Thyroid gland (tissue), 4 donors: ENCODE measurements at places on chromosomes 7 and 10.
A peak's percentile ranks its signal among the peaks of the same experiment; 100 is the strongest.

DNA sequence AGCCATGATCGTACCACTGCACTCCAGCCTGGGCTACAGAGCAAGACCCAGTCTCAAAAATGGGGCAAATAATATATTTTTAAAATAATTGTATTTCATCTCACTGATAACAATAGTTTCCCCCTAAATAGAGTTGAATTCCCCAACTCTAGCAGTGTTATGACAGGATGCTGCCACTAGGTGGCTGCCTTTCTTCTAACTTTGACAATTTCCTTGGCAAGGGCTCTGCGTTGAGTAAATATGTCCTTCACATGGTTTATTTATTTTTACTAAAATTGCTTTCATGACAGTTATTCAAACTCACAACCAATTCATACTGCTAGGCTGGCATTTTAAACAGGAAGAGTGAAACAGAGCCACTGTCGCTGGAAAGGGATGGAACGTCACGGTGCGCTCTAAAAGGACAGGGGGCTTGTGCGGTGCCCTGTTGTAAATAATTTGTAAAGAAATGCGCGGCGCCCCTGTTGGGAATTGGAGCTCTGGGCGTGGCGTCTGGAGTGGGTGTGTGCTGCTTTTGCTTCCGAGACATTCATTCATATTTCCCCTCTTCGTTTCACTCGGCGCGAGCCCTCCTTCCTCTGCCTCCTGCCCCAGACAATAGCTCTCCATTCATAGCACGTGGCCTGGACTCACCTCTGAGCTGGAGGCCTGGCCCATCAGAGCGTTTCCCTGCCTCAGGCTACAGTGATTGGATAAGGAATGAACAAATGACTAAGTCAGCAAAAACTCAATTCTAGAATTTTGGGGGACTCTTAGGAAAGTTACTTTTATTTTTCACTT, 20.5 kb upstream of the PITRM1 start:
- H3K4me1 ChIP-seq: peaks cover 8% of the 10 kb centered on the region
- H3K27me3 ChIP-seq: no peaks in the 10 kb centered on the region
- no peak overlapping the region for H3K27ac ChIP-seq

DNA sequence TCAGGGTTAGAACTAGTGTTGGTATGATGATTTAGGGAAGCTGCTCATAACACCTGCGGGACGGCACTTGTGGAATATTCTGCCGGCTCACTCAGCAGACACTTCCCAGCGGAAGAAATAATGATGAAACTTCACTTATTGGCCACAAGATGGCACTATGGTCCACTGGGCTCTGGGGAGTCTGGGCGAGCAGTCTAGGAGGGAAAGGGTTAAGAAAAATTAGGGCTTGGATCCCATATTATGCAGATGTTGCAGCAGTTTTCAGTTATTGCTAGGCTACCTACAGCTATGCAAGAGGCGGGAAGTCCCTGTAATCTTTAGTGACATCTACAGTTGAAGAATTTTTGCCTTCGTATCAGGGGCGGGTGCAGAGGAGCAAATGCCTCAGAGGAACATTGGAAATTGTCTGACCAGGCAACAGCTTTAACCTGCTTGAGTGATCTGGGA, 238.7 kb upstream of the PRSS58 start:
- H3K27ac ChIP-seq: no peak overlapping the region
- no peak for DNase-seq
- no peaks in the 10 kb centered on the region for H3K4me1 ChIP-seq
- H3K4me3 ChIP-seq: no peak overlapping the region

DNA sequence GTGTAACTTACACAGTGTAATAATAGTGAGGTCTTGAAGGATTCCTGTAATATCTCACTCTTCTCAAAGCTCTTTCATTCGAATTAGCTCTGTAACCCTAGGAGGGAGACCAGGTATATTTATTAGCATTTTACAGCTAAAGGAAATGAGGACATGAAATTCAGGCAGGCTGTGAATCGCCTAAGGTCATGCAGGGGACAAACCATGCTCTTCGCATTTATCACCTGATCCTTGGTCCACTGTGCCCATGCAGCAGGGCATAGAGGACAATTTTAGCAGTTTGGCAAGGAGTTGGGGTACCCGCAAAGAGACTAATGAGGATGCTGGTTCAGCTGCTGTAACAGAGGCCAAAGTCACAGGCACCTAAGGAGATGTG, 14.8 kb upstream of the LAMB1 start:
- H3K4me3 ChIP-seq: no peak overlapping the region
- no peak overlapping the region for H3K27ac ChIP-seq
- no peak for DNase-seq
- H3K36me3 ChIP-seq: no peaks in the 10 kb centered on the region

- no peaks in the 10 kb centered on the region for H3K27me3 ChIP-seq
- H3K27ac ChIP-seq: no peak overlapping the region
- H3K4me1 ChIP-seq: no peaks in the 10 kb centered on the region
- no peak overlapping the region for H3K4me3 ChIP-seq
Measured at GRCh38 chr7:49703881-49704280, 69.6 kb upstream of the VWC2 start.

GRCh38 chr10:83943049-83943448, 196.3 kb upstream of the GHITM start:
- no peaks in the 10 kb centered on the region for H3K36me3 ChIP-seq
- no peaks in the 10 kb centered on the region for H3K27me3 ChIP-seq
- DNase-seq: no peak
- no peak overlapping the region for H3K27ac ChIP-seq

DNA sequence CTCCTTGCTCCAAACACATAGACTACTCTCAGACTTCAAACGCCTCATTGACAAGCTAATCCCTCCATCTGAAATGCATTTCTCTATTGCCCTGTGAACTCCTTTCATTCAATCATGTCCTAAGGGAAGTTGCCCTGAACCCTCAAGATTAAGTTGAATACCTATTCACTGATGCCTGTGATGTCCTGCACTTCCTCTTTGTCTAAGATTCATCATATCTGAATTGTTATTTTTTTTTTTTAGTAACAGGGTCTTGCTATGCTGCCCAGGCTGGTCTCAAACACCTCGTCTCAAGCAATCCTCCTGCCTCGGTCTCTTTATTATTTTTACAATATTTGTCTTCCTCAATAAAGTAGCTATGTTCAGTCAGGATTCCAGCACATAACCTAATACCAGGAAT, 3.2 kb downstream of the PSMA2 start:
- H3K36me3 ChIP-seq: peaks cover 21% of the 10 kb centered on the region
- DNase-seq: no peak
- H3K27ac ChIP-seq: no peak overlapping the region

DNA sequence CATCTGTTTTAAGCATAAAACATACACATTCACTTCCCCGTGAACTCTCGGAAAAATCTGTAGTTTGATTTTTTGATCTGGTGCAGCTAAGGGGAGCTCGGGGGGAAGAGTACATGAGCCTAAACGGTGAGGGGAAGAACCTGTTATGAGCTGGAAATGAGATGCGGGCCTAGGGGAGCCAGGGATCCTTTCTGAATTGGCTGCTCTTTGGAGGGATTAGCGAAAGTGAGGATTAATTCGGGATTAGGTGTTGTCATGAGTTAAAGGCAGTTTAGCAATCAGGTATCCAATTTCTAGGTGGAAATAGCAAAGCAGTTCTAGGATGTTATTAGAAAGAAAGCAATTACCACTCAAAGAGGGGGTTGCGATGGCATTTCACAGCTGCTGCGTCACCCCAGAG, 51.1 kb upstream of the ADARB2 start:
- no peak overlapping the region for H3K27ac ChIP-seq
- H3K36me3 ChIP-seq: no peaks in the 10 kb centered on the region
- no peak for DNase-seq

GRCh38 chr7:30814700-30815387, 43.6 kb downstream of the MINDY4 start:
- no peak overlapping the region for H3K4me3 ChIP-seq
- H3K27me3 ChIP-seq: no peaks in the 10 kb centered on the region
- H3K36me3 ChIP-seq: no peaks in the 10 kb centered on the region
- H3K4me1 ChIP-seq: peaks cover 49% of the 10 kb centered on the region
- peak overlapping the region; percentile 77 for H3K27ac ChIP-seq
- DNase-seq: peak; percentile 91

DNA sequence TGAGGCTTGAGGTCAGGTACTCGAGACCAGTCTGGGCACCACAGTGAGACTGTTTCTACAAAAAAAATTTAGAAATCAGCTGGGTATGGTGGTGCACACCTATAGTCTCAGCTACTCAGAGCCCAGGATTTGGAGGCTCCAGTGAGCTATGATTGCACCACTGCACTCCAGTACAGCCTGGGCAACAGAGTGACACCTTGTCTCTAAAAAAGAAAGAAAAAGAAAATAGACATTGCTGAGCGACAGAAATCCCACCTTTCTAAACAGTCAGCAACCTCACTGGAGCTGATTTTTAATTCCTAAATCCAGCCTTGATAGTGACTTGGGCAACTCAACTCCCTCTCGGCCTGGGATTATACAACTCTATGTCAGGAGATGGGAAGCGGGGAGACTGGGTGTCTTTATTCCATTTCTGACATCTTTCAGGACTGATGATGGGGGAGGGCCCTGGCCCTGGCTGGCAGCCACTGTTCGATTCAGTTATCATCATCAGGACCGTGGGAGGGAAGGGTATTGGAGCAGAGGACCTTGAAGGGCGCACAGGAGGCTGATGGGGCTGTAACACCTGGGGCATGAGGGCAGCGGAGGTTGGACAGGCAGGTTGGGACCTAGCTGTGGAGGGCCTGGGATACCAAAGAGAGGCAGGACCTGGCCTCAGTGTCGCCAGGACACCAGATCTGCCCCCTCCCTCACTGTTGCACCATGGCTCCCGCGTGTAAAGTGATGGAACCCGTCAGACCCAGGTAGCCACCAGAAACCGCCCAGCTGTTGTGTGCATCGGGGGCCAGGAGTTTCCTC, 14.7 kb downstream of the HSPB1 start:
- H3K27me3 ChIP-seq: no peaks in the 10 kb centered on the region
- no peak for DNase-seq
- H3K4me3 ChIP-seq: no peak overlapping the region
- peaks cover 2% of the 10 kb centered on the region for H3K36me3 ChIP-seq
- peak overlapping the region; percentile 95 for H3K27ac ChIP-seq

DNA sequence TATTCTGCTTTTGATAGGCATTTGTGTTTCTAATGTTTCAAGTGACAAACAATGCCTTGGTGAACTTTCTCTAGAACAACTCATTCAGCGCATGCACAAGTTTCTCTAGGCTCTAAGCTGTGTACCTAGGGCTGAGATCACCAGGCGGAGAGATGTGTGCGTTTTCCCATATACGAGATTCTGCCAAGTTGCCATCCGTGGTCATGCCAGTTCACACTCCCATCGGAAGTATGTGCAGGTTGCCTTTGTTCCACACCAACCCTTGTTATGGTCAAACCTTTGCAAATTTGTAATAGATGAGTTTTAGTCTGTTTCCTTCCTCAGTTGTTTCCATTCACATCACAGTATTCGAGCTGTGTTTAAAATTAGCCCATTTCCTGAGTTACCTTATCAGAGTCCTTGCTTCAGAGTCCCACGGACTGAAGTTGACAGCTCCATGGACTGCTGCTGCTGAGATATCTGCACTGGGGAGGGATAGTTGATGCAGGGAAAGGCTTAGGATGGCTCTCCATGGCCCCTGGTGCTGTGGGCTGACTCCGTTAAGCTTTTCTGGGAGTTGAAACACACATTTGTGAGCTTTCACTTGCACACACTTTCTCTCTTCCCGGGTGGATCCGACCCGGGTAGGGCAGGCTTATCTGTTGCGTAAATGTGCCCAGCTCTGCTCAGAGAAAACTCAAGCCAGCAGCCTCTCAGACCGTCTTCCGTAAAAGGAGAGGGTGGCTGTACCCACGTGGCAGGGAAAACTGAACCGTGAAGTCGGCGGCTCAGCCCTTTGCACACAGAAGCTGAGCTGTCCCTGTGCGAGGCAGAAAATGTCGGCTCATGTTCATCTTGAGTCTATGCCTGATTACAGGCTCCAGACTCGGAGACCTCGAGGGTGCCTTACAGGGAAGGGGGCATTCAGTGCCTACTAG, 49.4 kb downstream of the HK1 start:
- no peaks in the 10 kb centered on the region for H3K36me3 ChIP-seq
- peak; percentile 91 for DNase-seq
- no peak overlapping the region for H3K4me3 ChIP-seq
- H3K4me1 ChIP-seq: peaks cover 83% of the 10 kb centered on the region
- H3K27ac ChIP-seq: peak overlapping the region; percentile 88
- no peaks in the 10 kb centered on the region for H3K27me3 ChIP-seq
